HCT116 (cell line): ENCODE measurements at places on chromosomes 1 and 21. TPM values are rescaled to one million over a fixed set of nuclear protein-coding genes. Genes with fewer than 3 reads are reported as not detected.

GRCh38 chr1:241265428-241265827 lies 91.6 kb downstream of the RGS7 start:
- no peak for DNase-seq

- no peak for DNase-seq
Measured at GRCh38 chr1:115218034-115218405, 120.0 kb downstream of the NGF start.

DNA sequence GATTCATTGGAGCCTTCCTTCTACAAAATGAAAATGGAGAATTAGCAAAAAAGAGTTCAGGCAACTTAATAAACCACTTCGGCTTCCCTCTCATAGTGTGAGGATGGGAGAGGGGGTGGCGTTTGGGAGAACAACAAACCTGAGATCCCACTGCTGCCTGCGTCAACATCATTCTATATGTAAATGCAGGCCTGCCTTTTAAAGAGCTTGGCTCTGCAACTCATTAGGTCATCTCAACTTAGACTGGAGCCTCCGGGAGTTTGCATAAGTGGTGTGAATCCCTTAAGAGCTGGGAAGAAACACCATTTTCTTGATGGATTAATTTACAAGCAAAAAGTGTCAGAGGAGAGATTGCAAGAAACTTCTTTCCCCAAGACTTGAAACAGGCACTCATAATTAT lies 127.6 kb upstream of the DAB1 start:
- no peak for DNase-seq

DNA sequence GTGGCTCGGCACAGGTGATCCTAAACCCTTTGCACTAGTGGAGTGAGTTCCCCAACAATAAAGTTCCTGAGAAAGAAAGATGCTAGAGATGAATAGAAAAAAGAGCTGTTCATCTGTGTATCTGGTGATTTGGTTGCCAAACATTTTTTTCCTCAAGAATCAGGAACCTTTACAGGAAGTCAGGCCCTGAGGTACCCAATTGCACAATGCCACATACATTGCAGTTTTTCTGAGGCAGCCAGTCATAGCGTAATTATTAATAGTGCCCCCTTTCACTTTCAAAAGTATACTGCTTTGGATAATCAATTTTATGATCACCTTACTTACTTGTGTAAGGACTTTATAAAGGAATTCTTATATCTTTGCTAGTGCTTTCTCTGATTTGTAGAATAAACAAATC lies 346.3 kb upstream of the POU3F1 start:
- DNase-seq = no peak

DNA sequence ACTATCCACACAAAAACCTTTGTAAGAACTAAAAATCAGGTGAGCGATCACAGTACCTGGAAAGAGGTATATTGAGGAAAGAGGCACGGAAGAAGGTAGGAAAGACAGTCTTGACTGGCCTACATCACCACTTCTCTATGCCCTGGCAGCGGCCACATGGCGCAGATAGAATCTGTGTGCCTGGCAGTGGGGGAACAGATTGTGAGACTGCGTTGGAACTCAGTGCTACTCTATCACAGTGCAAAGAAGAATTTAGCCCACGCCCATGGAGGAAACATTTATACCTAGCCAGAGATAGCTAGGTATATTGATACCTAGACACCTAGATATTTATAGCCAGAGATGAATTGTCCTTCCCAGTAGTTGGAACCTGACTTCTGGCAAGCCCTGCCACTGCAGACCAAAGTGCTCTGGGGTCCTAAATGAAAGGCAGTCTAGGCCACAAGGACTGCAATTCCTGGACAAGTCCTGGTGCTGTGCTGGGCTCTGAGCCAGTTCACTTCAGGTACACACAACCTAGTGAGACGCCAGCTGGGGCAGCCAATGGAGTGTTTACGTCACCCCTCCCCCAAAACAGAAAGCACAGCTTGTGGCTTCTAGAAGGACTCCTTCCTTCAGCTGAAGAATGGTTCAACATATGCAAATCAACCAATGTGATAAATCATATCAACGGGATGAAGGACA lies 51.9 kb downstream of the DHX9 start:
- no peak for DNase-seq

DNA sequence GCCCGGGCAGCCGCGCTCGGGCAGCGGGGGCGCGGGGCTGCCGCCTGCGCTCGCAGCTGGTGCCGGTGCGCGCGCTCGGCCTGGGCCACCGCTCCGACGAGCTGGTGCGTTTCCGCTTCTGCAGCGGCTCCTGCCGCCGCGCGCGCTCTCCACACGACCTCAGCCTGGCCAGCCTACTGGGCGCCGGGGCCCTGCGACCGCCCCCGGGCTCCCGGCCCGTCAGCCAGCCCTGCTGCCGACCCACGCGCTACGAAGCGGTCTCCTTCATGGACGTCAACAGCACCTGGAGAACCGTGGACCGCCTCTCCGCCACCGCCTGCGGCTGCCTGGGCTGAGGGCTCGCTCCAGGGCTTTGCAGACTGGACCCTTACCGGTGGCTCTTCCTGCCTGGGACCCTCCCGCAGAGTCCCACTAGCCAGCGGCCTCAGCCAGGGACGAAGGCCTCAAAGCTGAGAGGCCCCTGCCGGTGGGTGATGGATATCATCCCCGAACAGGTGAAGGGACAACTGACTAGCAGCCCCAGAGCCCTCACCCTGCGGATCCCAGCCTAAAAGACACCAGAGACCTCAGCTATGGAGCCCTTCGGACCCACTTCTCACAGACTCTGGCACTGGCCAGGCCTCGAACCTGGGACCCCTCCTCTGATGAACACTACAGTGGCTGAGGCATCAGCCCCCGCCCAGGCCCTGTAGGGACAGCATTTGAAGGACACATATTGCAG lies 3.0 kb downstream of the ARTN start:
- no peak for DNase-seq

DNA sequence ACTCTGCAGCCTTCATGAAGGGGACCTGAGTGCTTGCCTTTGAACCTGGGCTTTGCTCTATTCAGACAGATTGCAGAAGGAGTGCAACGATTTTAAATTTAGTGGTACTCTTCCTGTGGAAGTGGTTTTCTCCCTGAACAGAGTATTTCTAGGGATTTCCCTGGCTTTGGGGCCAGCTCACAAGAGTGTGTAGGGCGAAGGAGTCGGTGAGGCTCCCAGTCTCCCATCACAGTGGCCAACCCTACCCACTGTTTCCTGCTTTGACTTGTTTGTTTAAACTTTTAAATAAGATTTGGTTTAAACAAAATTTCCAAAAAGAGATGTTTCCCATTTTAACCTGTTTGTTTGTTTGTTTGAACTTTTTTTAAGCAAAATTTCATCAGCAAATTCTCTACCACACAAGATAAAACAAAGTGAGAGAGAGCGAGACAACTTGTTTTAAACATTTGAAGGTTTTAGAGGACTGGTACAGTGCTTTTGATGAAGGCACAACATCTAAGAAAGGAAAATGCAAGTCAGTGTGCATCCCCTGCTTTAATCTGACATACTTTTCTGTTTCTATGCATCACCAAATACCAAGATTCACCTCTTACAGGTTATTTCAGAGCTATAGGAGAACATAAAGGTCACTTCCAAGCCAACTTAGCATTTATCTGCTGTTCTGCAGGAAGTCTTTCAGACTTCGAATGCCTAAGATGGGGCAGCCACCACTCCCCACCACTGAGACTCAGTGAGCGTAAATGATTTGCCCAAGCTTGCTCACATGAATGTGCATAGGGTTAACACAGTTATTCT lies 6.6 kb downstream of the SELP start:
- no peak for DNase-seq

GRCh38 chr1:66433611-66434010 lies 100.3 kb upstream of the SGIP1 start:
- DNase-seq = no peak

DNA sequence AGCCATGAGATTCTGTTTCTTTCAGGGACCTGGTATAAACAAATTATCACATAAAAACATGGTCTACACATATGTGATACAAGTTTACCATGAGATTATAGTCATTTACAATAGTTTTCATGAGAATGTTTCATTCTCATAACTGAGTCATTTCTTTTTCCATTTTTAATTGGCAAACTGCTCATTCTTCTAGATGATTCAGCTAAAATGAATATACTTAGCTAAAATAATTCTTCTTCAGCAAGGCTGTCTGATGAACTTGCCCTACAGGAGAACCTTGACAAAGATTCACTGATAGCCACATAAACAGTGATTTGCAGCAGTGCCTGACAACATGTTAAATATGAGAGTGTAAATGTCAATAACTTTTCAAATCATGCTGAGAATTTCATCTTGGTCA lies 253.2 kb downstream of the FMN2 start:
- DNase-seq = no peak

GRCh38 chr1:28248273-28249012 lies 10.9 kb upstream of the SESN2 start:
- DNase-seq = peak; percentile 64

DNA sequence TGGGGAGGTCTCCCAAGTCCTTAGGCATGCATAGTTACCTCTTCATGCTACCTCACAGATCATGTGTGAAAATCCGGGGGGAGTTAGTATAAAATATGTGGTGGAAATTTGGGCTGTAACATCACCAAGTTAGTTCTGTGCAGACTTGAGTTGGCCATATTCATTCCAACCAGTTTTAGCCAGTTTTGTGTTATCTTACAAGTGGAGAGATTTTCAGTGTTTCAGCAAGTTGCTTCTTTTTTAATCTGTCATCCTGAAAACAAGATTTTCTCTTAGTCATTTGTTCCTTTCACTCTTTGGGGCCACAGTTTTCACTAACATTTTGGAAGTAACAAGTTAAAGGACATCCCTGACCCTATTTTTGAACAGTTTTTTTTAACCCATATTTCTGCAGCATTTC lies 11.3 kb downstream of the SLC25A24 start:
- DNase-seq = no peak

DNA sequence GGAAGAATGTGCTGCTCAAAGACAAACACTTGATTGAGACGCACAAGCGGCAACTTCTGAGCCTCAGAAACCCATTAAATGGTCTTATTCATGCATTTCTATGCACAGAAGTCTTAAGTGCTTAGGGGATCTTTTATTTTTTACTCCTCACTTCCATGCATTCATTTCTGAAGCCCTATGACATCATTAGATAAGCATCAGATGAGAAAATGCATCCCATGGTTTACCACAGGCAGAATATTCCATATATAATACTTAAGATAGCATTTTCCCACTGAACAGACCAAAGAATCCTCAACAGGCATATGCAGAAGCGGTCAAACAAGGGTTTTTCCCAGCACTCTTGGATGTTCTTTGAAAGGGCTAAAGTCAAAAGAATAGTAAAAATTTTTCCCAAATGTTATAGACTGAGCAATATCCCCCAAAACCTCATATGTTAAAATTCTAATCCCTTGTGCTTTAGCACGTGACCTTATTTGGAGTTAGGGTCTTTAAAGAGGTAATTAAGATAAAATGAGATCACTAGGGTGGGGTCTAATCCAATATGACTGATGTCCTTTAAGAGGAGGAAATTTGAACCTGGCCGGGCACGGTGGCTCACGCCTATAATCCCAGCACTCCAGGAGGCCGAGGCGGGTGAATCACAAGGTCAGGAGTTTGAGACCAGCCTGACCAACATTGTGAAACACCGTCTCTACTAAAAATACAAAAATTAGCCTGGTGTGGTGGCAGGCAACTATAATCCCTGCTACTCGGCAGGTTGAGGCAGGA lies 22.6 kb upstream of the FAM89A start:
- DNase-seq = no peak

GRCh38 chr1:212937034-212937433 lies 13.3 kb upstream of the VASH2 start:
- no peak for DNase-seq

DNA sequence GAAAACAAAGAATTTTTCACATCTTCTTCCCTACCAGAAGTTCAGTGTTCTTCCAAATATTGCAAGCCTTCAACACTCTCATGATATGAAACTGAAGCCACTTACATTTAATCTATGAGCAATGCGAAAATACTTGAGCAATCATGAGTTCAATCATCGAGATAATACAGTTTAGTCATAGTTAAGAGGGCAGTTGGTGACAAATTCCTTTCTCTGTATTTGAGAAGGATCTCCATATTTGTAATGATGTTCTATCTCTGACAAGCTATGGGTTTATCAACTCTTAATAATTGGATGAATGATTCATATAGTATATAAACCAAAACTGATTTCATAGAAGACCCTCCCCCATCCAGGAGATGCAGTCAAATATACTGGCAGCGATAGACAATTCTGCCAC lies 29.7 kb upstream of the PYHIN1 start:
- no peak for DNase-seq

DNA sequence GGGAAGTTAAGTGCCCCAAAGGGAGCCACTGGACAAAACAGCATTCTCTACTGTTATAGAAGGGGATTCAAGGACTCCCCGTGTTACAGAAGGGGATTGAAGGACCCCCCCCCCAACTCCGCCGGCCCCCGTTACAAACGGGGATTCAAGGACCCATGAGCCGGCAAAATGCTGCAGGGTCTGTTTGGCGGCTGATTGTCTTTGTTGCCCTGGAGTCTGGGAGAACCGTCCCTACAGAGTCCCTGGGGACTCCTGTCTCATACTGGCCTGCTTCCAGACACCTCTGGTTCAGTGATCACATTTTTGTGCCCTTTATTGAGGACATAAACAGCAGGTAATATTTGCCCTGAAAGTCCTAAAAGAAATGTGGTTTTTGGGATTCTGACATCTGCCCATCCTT lies 96.4 kb downstream of the SYF2 start:
- DNase-seq = no peak

GRCh38 chr1:57926025-57926552 lies 502.2 kb upstream of the DAB1 start:
- DNase-seq = no peak

- no peak for DNase-seq
Measured at GRCh38 chr1:14842891-14843290, 244.4 kb downstream of the KAZN start.

DNA sequence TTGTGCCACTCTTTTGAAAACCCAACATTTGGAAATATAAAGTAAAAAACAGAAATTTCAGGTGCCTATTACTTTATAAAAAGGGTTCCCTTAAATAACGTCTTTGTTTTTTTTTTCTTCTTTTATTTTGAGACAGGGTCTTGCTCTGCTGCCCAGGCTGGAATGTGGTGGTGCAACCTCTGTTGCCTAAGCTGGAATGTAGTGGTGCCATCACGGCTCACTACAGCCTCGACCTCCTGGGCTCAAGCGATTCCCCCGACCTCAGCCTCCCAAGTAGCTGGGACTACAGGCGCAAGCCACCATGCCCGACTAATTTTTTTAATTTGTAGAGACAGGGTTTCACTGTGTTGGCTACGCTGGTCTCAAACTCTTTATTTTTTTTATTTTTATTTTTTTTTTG lies 110.2 kb upstream of the HNRNPU start:
- no peak for DNase-seq

CYP4A11 gene
- not detected for total RNA-seq

ARID1A gene
- 62.8 TPM for total RNA-seq

LENEP gene
- 0.42 TPM for total RNA-seq

TNN gene
- total RNA-seq = not detected

HMGCS2 gene
- 0.20 TPM for total RNA-seq

SERPINC1 gene
- 0.61 TPM for total RNA-seq

SPRR2B gene
- total RNA-seq = not detected

ENAH gene
- 100 TPM for total RNA-seq

S100A8 gene
- 1.4 TPM for total RNA-seq

SPRR2F gene
- total RNA-seq = not detected

KCNE1 gene
- not detected for total RNA-seq
